ENCODE measurements at places on chromosomes 2 and 18. TPM values are rescaled to one million over a fixed set of nuclear protein-coding genes. Genes with fewer than 3 reads are reported as not detected.

OR6B2 gene
- total RNA-seq = not detected

GAL3ST2 gene
- total RNA-seq = 0.20 TPM

C1QL2 gene
- 4.9 TPM for total RNA-seq

SNORC gene
- total RNA-seq = 1.4 TPM

OBSL1 gene
- total RNA-seq = 72.4 TPM

ZSWIM2 gene
- not detected for total RNA-seq

CPO gene
- 0.36 TPM for total RNA-seq

HOXD8 gene
- 1.3 TPM for total RNA-seq

CRYGD gene
- total RNA-seq = not detected

ALK gene
- total RNA-seq = 0.27 TPM

FOXD4L1 gene
- 0.20 TPM for total RNA-seq

STPG4 gene
- 0.72 TPM for total RNA-seq

IL1B gene
- 1.1 TPM for total RNA-seq

SLC5A7 gene
- not detected for total RNA-seq
